ENCODE measurements at places on chromosomes 5 and 9. TPM values are rescaled to one million over a fixed set of nuclear protein-coding genes. Genes with fewer than 3 reads are reported as not detected.

DNA sequence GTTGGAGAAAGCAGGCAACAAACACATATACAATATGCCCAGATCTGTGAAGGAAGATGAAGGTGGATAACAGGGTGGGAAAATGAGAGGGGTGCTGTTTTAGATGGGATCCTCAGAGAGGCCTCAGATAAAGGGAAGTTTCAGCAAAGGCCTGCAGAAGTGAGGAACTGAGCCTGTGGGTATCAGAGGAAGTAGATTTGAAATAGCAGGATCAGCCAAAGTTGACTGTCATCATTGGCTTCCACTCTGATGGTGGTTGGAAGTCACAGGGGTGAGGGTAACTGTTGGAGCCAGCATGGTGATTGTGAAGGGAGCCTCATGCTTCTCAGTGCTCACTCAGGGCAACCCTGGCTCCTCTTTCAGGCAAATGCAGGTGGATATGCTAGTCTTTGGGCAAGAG lies 607.2 kb upstream of the CLINT1 start:
- H3K27ac ChIP-seq = no peak overlapping the region
- H3K4me3 ChIP-seq = no peak overlapping the region
- H3K36me3 ChIP-seq = no peaks in the 10 kb centered on the region
- peaks cover 23% of the 10 kb centered on the region for H3K4me1 ChIP-seq

DNA sequence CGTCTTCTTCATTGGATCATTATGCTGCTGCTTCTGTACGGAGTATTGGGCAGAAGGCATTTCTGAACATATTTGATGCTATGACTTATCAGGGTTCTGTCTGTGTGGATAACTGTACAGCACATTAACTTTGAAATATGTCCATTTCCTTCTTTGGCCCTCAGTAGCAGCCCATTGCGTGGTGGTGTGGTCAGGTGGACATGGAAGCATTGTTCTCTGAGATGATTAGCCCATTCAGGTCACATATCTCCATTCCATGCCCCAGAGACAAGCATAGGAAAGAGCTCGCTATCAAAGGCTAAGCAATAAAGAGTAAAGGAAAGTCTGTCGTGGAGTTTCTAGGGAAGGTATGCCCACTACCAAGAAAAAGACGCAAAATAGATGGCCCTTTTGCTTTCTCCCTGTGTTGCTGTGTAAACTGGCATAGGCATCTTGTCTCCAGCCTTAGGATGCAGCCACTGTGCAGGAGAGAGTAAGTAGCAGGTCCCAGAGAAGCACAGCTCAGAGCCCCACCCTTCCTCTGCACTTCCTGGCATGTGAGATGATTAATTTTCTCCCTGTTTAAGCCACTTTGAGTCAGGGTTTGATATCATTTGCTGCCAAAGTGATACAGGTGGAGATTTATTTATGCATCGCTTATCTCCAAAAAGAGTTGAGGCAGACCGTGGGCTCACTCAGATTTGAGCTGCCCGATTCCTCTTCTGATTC lies 221.9 kb downstream of the PDZD2 start:
- DNase-seq = no peak
- no peak overlapping the region for H3K4me3 ChIP-seq
- H3K4me1 ChIP-seq = peaks cover 39% of the 10 kb centered on the region
- H3K27me3 ChIP-seq = no peaks in the 10 kb centered on the region
- H3K27ac ChIP-seq = peak overlapping the region; percentile 52
- peaks cover 43% of the 10 kb centered on the region for H3K36me3 ChIP-seq

DNA sequence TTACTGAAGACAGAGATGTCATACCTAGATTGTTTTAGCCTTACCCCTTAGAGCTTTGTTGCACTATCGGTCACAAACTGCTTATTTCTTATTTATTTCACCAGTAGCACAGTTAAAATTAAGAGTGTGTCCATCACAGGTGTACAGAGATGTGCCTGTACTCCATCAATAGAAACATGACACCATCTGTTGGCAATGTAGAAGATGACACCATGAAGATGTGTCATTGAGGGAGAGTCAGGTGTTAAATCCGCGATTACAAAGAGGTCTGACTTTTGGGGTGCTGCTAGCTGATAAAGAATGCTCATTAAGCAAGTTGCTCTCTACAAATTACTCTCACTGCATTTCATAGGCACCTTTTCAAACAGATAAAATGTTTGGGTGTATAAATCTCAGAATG lies 164.4 kb downstream of the SMARCA2 start:
- no peaks in the 10 kb centered on the region for H3K27me3 ChIP-seq
- no peak overlapping the region for H3K27ac ChIP-seq
- DNase-seq = no peak
- H3K36me3 ChIP-seq = peaks cover 26% of the 10 kb centered on the region
- peaks cover 28% of the 10 kb centered on the region for H3K4me1 ChIP-seq

The MSX2 gene
- 2.3 TPM for total RNA-seq

The PCDHGA8 gene
- 8.5 TPM for total RNA-seq

- H3K27me3 ChIP-seq = no peaks in the 10 kb centered on the region
- H3K4me3 ChIP-seq = no peak overlapping the region
- no peak for DNase-seq
These were observed 566.0 kb downstream of the CAAP1 start for GRCh38 chr9:26326563-26326962.

DNA sequence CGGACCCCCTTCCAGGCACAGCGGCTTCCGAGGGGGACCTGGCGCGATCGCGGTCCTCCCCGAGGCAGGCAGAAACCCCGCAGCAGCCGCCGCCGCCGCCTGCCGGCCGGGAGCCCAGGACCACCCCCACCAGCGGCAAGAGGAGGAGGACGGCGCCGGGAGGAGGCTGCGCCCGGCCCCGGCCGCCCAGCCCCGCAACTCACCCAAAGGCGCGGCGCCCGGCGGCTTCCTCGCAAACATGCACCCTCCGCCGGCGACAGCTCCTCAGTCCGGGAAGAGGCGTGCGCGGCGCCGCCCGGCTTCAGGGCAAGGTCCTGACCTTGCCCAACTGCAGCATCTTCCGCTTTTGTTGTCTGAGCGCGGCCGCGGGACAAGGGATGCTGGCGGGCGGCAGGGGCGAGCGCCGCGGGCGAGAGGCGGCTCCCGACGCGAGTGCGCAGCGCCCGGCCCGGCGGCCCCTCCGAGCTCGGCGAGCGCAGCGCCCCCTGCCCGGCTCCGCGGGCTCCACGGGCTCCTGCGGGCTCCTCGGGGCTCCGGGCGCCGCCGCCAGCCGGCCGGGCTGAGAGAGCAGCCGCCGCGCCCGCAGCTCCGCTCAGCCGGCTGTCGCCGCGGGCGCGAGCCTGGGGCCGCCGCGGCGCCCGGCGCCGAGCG lies 507 bp downstream of the CTNND2 start:
- no peak for DNase-seq
- no peak overlapping the region for H3K27ac ChIP-seq
- H3K4me3 ChIP-seq = peak overlapping the region; percentile 59
- H3K4me1 ChIP-seq = peaks cover 8% of the 10 kb centered on the region
- peaks cover 87% of the 10 kb centered on the region for H3K27me3 ChIP-seq

The KCNT1 gene
- total RNA-seq = 3.3 TPM

GRCh38 chr5:11733185-11733839 lies 170.9 kb downstream of the CTNND2 start:
- H3K27ac ChIP-seq = no peak overlapping the region
- H3K4me1 ChIP-seq = no peaks in the 10 kb centered on the region
- H3K4me3 ChIP-seq = no peak overlapping the region
- DNase-seq = no peak

- no peak overlapping the region for H3K27ac ChIP-seq
- DNase-seq = no peak
- no peak overlapping the region for H3K4me3 ChIP-seq
- H3K27me3 ChIP-seq = no peaks in the 10 kb centered on the region
- H3K36me3 ChIP-seq = no peaks in the 10 kb centered on the region
These were observed 232.2 kb upstream of the KLF4 start for GRCh38 chr9:107721705-107722245.

GRCh38 chr5:2378108-2378507 lies 373.4 kb downstream of the IRX2 start:
- H3K27ac ChIP-seq = no peak overlapping the region
- H3K27me3 ChIP-seq = peaks cover 23% of the 10 kb centered on the region
- DNase-seq = no peak
- no peaks in the 10 kb centered on the region for H3K36me3 ChIP-seq
- no peaks in the 10 kb centered on the region for H3K4me1 ChIP-seq

DNA sequence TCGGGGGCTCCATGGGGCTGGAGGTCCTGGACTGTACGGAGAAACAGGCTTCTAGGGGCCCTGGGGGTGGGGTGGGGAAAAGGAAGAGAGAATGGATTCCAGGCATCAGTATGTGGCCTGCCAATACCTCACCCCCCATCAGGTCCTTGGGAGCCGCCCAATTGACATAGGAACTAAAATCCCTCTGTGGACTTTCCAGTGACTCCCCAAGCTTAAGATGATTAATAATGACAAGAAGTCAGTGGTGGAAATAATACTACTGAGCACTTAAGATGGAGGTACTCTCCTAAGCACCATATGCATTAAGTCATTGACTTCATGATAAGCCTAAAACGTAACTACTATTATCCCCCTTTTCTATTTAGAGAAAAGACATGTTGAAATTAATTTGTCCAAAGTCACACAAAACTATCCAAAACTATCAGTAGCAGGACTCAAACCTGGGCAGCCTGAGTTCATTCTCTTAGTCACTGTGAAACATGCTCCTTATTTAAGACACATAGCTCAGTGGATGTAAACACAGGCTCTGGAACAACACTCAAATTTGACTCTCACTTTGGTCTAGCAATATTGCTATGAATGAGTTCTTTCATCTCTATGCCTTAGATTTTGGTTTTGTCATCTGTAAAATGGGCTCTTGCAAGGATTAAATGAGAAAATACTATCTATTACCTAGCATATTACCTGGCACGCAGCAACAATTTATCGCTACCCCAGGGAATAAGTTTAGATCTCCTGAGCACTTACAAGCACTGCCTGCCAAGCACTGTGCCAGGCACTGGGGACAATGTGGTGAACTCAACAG lies 9.5 kb downstream of the SPRY4 start:
- H3K27ac ChIP-seq = peak overlapping the region; percentile 98
- peak overlapping the region; percentile 96 for H3K4me3 ChIP-seq
- no peak for DNase-seq
- peaks cover 22% of the 10 kb centered on the region for H3K36me3 ChIP-seq

GRCh38 chr5:109063223-109063622 lies 315.5 kb downstream of the FER start:
- no peaks in the 10 kb centered on the region for H3K27me3 ChIP-seq
- DNase-seq = no peak
- H3K4me3 ChIP-seq = no peak overlapping the region

GRCh38 chr9:113568571-113569321 lies 105.2 kb downstream of the RGS3 start:
- peak overlapping the region; percentile 94 for H3K27ac ChIP-seq
- H3K4me3 ChIP-seq = peak overlapping the region; percentile 7
- DNase-seq = no peak
- H3K27me3 ChIP-seq = no peaks in the 10 kb centered on the region
- H3K4me1 ChIP-seq = peaks cover 100% of the 10 kb centered on the region
- H3K36me3 ChIP-seq = no peaks in the 10 kb centered on the region

The TMOD1 gene
- 186 TPM for total RNA-seq

DNA sequence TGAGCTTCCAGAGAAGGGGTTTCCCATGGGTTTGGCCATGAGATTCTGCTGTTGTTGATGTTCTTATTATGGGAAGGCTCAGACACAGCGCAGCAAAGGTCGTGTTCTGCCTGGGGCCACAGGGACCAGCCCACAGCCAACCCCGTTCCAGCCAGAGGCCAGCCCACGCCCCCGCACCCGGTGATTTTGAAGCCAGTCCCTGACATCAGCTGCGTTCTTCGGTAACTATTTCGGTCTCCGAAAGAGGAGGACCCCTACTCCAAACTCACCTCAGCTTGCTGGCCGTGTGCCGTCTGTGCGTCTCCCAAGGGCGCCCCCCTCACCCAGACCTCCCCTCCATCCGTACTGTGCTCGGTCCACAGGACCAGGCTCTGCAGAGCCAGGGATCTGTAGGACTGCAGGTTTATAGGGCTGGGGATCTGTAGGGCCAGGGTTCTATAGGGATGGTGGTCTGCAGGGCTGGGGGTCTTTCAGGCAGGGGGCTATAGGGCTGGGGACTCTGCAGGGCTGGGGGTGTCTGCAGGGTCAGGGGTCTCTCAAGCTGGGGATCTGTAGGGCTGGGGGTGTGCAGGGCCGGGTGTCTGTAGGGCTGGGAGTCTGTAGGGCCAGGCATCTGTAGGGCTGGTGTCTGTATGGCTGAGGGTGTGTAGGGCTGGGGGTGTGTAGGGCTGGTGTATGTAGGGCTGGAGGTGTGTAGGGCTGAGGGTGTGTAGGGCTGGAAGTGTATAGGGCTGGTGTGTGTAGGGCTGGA lies 11.8 kb downstream of the COL5A1 start:
- H3K4me1 ChIP-seq = peaks cover 44% of the 10 kb centered on the region
- H3K27me3 ChIP-seq = no peaks in the 10 kb centered on the region
- no peak overlapping the region for H3K27ac ChIP-seq
- DNase-seq = peak; percentile 47

The ORM2 gene
- total RNA-seq = not detected

DNA sequence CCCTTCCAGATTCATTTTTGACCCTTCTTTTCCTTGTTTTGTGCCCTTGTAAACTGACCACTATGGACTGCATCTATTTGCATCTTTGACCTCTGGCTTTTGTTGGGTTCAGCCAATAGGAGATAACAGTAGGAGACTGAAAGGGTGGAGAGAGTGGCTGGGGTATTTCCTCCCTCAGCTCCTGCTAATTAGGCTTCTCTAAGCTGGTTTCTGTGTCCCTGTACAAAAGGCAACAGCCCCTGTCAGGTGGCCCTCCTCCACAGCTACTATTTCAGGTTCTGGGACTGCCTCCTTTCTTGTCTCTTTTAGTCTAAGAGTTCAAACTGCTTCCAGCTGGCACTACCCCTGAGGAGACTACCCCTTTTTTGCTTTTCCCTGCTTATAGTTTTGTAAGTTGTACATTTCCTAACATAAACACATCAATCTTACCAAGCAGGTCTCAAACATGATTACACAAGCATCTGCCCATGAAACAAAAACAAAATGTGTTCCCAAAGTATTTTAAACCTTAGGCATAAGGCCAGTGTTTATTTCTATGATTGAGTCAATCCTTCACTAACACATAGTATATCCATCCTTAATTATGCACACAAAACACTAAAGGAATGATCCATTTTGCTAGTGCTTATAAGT lies 262.0 kb upstream of the TRPM3 start:
- H3K4me1 ChIP-seq = no peaks in the 10 kb centered on the region
- no peaks in the 10 kb centered on the region for H3K27me3 ChIP-seq
- no peak for DNase-seq
- no peaks in the 10 kb centered on the region for H3K36me3 ChIP-seq
- no peak overlapping the region for H3K4me3 ChIP-seq
- no peak overlapping the region for H3K27ac ChIP-seq

The RORB gene
- 1.2 TPM for total RNA-seq

The C9orf50 gene
- not detected for total RNA-seq

DNA sequence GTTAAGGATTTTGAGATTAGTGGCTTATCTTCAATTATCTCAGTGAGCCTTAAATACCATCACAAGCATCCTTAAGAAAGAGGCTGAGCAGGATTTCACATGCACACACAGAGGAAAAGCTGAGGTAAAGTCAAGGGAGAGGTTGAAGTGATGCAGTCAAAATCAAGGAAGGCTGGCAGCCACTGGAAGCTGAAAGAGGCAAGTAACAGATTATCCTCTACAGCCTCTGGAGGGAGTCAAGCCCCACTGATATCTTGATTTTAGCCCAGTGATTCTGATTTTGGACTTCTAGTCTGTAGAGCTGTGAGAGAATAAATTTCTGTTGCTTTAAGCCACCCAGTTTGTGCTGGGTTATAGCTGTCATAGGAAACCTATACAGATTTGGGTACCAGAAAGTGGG lies 80.1 kb downstream of the ANKRD31 start:
- H3K4me1 ChIP-seq = no peaks in the 10 kb centered on the region
- no peaks in the 10 kb centered on the region for H3K36me3 ChIP-seq
- no peaks in the 10 kb centered on the region for H3K27me3 ChIP-seq
- H3K4me3 ChIP-seq = no peak overlapping the region
- no peak for DNase-seq
- H3K27ac ChIP-seq = no peak overlapping the region

GRCh38 chr5:2569774-2570542 lies 181.5 kb downstream of the IRX2 start:
- no peak overlapping the region for H3K4me3 ChIP-seq
- no peaks in the 10 kb centered on the region for H3K4me1 ChIP-seq
- peaks cover 61% of the 10 kb centered on the region for H3K27me3 ChIP-seq
- H3K36me3 ChIP-seq = no peaks in the 10 kb centered on the region
